Stimulated activated CD4-positive, alpha-beta T cell treated with anti-CD3 and anti-CD28 coated beads, Interleukin-4, amount 100 ng/mL, for 4 hours (primary cell): ENCODE measurements at places on chromosomes 3 and 15.

- no peak for DNase-seq
These were observed 57.5 kb upstream of the PRR23E start for GRCh38 chr3:127135241-127136023.

GRCh38 chr3:157384031-157384430 lies 52.6 kb upstream of the PTX3 start:
- DNase-seq: no peak

DNA sequence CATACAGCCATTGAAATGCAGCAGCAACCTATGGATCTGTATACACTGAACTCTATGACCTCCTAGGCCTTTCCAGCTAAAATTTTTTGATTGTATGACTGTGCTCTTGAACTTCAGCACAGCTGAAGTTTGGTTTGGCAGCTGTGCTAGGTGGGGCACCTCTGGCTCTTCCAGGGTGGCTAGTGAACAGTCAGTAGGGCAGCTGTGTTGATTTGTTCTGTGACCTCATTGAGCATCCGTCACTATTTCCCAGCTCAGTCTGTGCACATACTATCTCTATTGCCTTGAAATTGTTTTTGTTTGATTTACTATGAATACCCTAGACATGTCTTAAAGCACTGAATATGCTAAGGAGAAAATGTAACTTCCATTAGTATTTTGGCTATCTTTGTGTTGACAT lies 363.2 kb upstream of the NAALADL2 start:
- no peak for DNase-seq

DNA sequence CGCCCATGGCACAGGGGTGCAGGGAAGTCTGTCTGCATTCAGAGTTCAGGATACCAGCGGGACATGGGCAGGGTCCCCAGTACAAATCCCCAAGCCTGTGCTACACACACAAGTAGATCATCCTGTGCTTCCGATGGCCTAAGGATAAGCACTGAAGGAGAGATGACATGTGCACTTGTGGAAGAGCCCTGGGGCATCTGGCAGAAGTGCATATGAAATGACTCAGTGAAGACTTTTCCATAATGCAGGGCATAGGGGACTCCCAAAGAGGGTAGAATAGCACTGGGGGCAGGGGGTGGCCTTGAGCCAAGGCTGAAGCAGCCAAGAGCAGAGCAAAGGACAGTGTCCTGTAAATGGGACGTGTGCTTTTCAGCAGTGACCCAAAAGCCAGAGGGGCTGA lies 22.9 kb downstream of the ADAMTS17 start:
- DNase-seq: no peak

DNA sequence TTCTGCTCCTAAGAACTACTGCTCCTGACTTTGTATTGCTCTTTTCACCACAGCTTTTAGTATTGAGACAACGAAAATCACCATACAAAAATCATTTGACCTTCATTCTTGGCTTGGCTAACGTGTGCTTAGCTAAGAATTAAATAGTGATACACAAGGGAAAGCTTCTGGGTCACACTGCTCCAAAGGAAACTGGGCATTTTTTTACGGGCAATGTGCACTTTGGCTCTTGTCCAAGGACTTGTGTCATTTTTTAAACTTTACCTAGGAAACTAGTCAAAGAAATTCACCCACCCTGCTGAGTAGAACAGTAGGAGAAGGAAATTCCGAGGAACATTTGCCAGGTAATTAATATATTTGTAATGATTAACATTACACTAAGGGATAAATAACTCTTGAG lies 19.8 kb downstream of the WDR72 start:
- no peak for DNase-seq

DNA sequence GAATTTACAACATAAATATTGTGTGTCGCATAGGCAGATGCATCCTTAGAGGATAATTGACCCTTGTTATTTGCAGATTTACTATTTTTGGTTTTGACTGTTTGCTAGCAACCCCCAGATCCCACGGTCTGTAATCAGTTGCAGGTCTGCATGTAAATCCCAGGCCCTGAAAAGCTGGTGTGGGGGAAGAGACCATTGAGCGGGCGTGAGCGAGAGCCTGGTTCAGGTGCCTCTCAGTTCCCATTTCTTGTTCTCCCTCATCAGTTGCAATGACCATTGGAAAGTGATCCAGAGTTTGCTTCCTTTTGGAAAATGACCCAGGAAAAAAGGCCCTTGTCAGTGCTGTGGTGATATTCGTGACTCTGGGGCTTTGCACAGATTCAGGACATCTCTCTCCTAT lies 238.9 kb downstream of the UACA start:
- no peak for DNase-seq

DNA sequence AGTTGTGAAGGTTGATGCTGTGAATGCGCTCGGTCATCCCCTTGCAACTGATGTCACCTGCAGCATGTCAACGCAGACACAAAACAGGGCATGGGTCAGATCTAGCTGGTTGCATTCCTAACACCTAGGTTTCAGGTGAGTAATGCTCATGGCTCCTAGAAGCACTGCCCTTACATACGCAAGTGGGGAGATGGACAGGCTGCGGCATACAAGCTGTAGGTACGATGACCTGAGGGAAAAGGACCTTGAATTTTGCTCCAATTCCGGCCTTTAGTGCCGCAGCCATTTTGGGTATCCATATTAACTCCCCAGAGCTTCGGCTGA lies 58.0 kb downstream of the TIGIT start:
- DNase-seq: no peak

DNA sequence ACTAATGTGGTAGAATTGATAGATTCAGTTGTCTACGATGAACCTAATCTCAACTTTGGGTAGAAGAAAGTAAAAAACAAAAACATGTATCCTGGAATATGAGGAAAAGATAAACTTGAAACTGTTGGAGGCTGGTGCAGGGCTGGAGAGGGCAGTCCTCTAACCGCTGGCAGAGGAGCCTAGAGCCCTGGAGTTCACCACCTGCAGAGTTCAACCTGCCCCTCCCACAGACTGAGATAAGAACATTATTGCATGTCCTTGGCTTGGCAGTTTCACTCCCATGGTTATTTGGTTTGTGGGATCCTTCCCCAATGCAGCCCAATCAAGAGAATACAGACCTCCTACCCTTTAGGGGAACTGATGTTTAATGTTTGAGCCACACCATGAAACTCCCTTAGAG lies 53.2 kb upstream of the GATM start:
- no peak for DNase-seq
